CD4-positive, alpha-beta T cell treated with Interleukin-6 for 4 hours (primary cell): ENCODE measurements at places on chromosomes 1 and 21.

- no peak for DNase-seq
These were observed 111.9 kb downstream of the PTPN14 start for GRCh38 chr1:214439352-214440119.

DNA sequence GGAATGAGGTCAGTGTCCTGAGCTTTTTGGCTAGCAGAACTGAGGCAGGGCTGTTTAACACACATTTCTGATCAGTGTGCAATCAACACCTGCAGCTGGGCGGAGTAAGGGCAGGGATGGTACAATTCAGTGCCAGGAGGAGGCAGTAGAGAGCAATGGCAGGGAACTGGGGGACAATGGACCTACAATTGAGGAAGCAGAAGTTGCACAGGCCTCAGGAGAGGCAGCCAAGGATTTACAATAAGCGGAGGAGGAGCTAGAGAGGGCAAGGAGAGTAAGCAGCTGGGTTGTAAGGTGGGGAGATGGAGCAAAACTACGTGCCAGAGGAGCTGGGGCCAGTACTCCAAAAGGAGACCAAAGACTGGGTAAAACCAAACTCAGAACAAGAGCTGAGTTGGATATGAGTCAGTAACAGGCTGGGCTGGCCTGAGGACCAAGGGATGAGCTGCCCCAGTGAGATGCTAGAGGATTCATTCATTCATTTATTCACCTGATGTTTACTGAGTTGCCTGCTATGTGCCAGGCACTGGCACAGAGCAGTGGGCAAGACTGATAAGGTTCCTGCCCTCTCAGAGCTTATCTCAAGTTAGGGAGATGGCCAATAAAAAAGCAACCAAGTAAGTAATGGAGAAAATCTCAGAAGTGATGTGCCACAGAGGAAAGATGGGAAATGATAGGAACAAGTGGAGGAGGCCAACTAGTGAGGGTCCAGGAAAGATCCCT, 10.4 kb upstream of the GALE start:
- peak; percentile 57 for DNase-seq

GRCh38 chr1:43705982-43706597, 1.2 kb upstream of the ST3GAL3 start:
- DNase-seq: no peak

DNA sequence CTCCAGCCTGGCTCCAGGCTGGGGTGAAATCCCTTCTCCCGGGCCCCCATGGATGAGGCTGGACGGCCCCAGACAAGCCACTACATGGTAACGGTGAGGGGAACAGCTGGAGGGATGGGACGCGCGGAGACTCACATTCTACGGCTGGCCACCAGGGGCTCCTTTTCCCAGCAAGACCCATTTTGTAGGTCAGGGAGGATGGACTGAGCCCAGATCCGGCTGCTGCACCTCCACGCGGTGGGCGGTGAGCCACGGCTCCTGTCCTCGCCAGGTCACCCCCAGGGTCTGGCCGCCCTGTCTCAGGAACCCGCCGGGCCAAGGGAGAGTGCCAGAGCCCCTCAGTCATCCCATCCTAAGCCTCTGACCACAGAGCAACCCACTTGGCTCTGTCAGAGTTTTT, 75.0 kb upstream of the ACTRT2 start:
- no peak for DNase-seq

GRCh38 chr1:7386226-7387052, 384.7 kb upstream of the VAMP3 start:
- DNase-seq: no peak

GRCh38 chr1:232754930-232755329, 50.3 kb upstream of the MAP10 start:
- no peak for DNase-seq
